ENCODE measurements at places on chromosomes 7 and 10.

DNA sequence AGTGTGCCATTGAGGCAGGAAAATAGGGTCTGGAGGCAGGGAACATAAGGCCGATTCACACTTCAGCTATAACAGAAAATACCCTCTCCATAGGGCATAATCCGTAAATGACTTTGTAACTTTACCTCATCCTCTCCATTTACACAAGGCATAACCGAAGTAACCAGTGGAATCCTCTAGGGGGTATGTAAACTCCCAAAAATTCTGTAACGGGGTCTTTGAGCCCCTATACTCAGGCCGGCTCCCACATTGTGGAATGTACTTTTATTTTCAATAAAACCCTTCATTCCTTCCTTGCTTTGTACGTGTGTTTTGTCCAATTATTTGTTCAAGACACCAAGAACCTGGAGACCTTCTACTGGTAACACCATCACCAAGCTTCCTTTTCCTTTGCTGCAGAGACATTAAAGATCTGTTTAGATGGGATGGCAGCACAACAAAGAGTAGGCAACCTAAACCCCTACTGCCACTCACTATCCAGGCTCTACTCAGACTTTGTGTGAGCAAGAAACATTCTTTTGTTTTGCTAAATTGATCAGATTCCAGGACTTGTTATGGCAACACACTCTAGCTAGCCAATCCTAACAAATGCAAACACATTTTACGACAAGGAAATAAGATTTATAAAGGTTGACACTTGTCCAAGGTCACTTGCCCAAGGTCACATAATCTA, 99.3 kb downstream of the DGKI start:
- no peak for DNase-seq

GRCh38 chr7:41415471-41416207, 287.3 kb downstream of the INHBA start:
- no peak for DNase-seq

DNA sequence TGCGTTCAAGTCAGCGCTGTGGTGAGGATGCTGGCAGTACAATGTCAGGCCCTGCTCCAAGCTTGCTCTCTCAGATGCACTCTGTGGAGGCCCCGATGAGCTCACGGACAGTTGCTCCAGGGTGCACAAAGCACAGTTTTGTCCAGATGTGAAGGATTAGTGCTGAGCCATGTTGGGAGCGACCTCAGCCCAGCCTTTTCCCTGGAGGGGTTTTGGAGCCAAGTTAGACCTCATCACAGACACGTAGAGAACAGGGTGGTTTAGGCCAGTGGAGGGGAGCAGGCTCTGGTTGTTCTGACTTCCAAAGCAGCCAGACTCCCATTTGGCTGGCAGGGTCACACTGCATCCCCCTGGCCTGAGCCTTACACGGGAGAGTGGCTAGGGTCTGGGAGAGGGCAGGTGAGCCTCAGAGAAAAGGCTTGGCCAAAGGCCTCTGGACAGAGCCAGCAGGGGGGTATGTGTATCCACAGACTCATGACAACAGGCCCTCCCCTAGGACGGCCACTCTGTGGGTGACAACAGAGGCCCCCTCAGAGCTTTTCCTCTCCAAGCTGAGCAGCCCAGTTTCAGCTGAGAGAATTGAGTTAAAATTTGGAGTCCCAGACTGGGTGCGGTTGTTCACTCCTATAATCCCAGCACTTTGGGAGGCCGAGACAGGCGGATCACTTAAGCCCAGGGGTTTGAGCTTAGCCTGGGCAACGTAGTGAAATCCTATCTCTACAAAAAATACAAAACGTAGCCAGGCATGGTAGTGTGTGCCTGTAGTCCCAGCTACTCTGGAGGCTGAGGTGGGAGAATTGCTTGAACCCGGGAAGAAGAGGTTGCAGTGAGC, 4.7 kb downstream of the PLAC9 start:
- DNase-seq: no peak

- DNase-seq: peak; percentile 42
These were observed 15.6 kb downstream of the ATG9B start for GRCh38 chr7:151008511-151009323.

DNA sequence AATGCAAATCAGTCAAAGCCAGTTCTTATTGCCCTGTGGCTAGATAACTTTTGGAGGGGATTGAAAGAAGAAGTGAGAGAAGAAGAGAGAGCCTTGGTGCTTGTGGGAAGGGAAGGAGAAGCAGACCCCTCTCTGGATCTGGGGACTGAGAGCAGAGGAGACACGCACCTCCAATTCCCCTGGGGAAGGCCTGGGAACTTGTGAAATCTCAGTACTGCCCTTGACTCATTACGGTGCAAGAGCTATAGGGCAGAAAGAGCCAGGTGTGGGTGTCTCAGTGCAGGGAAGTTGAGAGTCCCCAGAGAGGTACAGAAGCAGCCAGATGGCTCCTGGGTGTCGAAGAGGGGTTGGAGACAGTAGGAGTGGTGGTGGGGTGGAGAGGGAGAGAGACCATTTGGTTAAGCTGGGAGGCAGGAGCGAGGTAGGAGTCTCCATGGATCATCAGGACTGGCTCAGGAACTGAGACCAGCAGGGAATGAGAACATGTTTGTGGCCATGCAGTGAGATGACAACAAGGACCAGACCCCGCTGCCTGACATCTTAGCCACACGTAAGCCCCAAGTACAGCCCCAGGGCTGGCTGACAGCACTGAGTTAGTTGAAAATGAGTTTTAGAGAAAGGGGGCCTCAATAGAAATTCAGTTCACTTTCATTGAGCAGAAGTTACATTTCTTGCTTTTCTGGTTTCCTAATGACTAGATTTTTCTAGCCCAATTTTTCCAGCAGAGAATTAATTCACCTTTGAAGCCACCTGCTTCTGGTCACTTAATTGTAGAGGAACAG, 238.2 kb downstream of the BUB3 start:
- DNase-seq: no peak

GRCh38 chr7:2689951-2690705, 2.1 kb downstream of the AMZ1 start:
- no peak for DNase-seq

DNA sequence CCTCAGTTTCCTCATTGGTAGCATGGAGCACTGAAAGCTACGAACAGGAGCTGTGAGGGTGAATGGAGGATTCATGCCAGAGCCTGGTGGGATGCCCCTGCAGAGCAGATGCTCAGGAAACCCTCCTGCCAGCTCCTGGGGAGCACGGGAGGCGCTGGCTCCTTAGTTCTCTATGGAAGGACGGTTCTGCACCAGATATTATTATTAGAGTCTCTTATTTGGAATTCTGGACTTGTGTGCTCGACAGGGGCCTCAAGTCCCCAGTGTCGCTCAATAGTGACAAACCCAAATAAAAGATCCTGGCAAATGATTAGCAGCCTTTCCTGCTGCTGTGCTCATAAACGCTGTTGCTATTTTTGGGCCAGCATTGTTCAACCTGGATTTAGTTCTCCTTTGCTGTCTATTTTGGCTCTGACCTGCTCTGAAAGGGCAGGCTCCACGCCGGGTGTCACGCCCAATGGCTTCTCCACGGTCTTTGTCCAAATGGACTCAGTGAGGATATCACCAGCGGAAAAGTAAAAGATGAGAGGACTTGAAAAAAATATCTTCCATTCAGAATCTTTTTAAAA, 23.0 kb upstream of the KLF6 start:
- no peak for DNase-seq

DNA sequence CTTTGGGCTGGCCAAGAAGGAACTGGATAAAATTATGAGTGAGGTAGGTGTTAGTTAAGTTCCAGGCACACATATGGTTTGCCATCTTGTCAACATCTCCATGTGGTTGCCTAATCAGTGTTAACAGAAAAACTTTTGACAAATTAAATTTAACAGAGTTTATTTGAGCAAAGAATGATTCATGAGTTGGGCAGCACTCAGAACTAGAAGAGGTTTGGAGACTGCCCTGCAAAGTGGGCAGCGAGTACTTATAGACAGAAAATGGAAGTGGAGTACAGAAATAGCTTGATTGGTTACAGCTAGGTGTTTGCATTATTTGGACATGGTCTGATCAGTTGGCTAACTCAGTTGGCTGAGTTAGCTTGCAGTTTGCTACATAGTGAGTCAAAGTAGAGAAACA, 37.5 kb upstream of the AGK start:
- no peak for DNase-seq

DNA sequence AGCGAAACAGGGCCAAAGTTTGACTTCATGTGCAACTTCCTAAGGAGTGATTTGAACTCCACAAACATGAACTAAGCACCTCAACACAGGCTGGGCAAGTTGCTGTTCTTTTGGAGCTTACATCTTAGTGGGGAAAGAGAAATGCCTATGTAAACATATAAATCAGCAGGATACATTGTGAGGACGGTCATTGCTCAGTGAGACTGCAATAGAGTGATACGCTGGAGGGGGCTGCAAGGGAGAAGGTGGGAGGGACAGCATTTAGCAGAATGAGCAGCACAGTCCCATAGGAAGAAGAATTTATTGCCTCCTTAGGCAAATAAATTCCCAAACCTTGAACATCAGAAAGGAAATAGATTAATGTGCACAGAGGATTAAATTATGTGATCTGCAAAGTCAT, 90.0 kb downstream of the EGFR start:
- DNase-seq: no peak

GRCh38 chr7:2510909-2511768, 8.4 kb upstream of the LFNG start:
- no peak for DNase-seq

GRCh38 chr7:34596887-34597286, 61.1 kb upstream of the NPSR1 start:
- no peak for DNase-seq

DNA sequence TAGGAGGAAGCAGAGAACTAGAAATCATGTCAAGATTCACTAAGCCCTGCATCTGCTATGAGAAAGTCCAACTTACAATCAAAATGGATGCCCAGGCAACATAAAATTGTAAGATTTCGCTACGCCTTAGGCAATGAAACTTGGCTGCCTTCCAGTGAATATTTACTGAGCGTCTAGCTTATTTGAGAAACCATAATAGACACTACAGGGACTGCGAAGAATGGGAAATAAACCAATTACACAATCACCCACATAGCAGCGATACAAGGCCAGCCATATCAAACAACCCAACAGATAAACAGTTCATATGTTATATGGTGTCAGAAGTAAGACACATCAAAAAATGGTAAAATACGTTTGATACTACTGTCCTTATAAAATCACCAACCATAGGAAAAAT, 545.0 kb upstream of the C7orf33 start:
- no peak for DNase-seq

- DNase-seq: no peak
These were observed 58.1 kb downstream of the CCDC3 start for GRCh38 chr10:12943425-12943824.

GRCh38 chr10:13769946-13770345, 183.2 kb downstream of the PRPF18 start:
- DNase-seq: no peak

- DNase-seq: no peak
These were observed 874 bp upstream of the BAMBI start for GRCh38 chr10:28676326-28676967.

GRCh38 chr10:69716711-69717560, 84.8 kb upstream of the COL13A1 start:
- DNase-seq: no peak

DNA sequence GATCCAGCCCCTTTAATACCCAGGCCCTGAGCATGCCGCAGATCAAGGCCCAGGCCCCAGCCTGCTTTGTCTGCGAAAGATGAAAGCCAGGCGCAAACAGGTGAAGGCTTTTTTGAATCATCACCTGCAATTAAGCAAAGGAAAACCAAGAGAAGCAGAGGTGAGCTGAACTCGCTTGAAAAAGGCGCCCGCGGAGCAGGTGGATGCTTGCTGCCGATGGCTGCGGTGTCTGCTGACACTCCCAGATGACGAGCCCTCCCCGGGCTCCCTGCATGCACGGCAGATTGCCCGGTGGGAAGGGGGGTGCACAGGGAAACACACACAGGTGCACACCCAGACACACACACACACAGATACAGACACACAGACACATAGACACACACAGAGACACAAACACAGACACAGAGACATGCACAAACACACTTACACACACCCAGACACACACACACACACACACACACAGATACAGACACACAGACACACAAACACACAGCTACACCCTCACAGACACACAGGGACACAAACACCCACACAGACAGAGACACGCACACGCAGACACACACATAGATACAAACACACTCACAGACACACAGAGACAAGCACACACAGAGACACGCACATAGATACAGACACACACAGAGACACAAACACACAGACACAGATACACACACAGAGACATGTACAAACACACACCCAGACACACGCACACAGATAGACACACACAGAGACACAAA, 142.6 kb upstream of the RNF32 start:
- no peak for DNase-seq

DNA sequence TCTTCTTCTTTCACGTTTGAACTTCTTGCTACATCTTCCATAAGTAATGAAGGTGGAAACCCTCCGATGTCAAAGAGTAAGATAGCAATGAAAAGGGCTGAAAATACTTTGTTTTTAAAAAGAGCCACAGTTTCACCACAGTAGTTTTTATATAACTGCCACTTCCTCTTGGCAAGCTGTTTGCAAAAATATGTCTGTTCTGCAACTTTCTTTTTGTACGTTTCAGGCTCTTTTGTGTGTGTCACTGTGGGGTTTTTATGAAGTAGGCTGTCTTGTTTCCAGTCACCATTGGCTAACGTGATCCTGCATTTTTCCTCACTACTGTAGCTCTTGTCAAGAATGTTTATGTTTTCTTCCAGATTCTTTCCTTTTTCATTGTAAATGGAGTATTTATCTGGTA, 55.6 kb downstream of the SLC16A9 start:
- DNase-seq: no peak

DNA sequence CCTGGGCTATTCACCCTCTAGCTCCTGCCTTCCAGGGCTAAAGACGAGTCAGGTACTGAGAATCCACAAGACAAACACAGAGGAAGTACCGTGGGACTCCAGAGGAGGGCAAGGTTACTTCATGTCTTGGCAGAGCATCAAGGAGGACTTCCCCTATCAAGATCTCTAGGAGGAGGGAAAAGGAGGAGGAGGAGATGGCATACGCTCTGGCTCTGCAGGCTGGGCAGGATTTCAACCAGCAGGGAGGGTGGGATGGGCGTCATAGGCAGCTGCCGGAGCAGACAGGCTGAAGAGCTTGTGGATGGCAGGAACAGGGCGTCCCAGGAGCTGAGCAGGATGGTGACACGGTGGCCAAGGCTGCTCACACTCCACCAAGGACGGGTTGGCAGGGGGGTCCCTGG, 21.3 kb downstream of the MDH2 start:
- DNase-seq: peak; percentile 43

DNA sequence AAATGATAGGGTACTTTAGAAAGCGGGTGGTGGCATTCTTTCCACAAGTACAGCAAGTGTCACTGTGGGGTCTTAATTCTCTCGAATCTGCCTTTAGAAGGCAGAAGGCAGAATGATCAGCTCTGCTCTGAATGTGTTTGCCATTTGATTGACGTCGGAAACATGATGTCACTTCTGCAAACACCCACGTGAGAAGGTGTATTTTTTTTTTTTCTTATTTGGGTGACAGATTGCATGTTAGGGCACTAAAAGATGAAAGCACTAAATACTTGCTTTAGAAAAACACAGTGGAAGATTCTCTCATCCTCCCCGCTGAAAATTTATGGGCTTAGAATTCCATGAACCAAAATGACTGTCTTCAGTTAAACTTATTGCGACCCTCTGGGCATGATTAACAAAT, 150.2 kb downstream of the TCF7L2 start:
- DNase-seq: no peak

All from dorsolateral prefrontal cortex (tissue), 122 donors.